ENCODE measurements at places on chromosomes 2 and 18.

GRCh38 chr2:162333968-162334367 is 10.0 kb upstream of the GCA start:
- DNase-seq = no peak

DNA sequence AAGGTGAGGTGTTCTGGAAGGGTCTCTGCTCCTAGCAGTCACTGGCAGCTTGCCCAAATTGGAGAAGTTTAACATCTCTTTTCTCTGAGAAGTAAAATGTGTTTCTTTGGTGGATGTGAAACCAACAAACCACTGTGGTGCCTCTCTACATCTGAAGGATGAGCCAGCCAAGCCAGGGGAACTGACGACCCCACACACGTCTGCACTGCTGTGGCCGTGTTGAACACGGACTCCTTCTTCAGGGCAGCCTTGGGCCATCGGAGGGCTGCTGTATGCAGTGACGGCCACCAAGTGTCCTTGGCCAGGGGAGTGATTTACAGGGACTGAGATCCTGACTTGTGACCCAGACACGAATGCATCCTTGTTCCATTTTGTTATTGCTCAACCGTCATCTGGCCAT is 207.8 kb downstream of the ACKR3 start:
- no peak for DNase-seq

DNA sequence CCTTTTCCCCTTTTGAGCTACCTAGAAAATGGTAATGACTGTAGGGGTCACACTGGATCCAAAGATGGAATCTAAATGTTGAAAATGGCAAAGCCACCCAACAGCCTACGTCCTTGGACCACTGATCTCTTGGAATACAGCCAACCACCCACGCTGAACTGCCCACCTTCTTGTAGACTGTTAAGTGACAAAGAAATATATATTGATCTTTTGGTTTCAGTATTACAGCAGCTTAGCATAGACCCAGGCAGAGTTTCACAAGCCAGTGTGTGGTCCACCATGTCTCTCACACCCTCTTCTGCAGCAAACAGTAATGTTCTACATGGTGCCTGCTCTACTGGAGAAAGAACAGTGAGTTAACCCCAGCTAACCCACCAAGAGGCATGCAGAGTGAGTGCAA is 20.2 kb downstream of the CACNB4 start:
- DNase-seq = no peak

DNA sequence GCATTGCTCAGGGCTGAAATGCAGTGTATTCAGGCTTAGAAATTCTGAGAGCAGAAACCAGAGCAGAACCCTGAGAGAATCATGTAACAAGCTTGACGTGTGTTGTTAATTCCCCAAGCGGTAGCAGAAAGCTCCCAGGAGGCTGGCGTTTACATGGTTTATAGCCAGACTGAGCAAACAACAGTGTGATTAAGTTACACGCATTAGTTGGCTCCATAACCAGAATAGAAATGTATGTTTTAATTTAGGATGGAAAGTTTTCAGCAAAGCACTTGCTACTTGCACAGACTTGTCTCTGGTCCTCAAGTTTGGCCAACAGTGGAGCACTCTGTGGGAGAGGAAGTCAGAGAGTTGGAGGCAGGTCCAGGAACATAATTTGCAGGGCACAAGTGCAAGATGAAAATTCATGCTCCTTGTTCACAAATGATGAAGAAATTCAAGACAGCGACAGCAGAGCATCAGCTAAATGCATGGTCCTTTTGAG is 69.3 kb downstream of the MAPK4 start:
- DNase-seq = no peak

GRCh38 chr2:168574856-168575630 is 119.0 kb downstream of the CERS6 start:
- no peak for DNase-seq

GRCh38 chr18:61957801-61958516 is 65.2 kb upstream of the RNF152 start:
- no peak for DNase-seq

DNA sequence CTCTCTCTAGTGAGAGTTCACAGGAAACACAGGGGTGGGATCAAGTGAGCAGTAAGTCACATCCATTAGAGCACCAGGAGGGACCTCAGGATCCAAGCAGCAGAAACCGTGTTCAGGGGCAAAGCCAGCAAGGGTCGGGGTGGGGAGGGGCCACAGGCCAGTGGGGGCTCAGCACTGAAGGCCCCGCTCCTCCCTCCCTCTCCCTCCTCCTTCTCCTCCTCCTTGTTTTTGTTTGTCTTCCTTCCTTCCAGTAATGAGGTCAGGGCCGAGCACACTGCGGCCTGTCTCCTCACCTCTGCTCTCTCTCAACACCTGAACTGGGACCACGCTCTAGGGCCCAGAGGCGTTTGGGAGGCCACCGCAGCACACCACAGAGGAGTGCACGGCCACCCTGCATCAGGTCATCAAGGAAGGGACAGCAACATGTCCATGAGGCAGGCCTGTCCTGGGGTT is 20.9 kb downstream of the MTERF4 start:
- DNase-seq = no peak

GRCh38 chr2:150732064-150732463 is 244.6 kb upstream of the RND3 start:
- DNase-seq = no peak
